ENCODE measurements at places on chromosomes 6 and 20.

DNA sequence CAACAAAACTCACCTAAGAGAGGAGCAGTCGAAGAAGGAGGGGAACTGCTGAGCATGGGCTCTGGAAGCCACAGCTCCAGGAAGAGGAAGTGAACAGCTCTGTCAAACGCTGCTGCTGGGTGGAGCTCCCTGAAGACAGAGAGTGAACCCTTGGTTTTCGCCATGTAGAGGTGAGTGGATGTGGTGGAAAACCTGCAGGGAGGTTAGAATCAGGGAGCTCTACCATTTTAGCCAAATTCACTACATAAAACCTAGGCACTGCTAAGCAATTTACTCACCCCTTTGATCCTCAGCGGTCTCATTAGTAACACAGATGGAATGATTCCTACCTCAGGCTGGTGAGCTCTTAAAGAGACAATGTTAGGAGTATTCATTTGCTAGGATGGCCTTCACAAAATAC is 19.4 kb upstream of the TFAP2A start:
- DNase-seq = no peak

DNA sequence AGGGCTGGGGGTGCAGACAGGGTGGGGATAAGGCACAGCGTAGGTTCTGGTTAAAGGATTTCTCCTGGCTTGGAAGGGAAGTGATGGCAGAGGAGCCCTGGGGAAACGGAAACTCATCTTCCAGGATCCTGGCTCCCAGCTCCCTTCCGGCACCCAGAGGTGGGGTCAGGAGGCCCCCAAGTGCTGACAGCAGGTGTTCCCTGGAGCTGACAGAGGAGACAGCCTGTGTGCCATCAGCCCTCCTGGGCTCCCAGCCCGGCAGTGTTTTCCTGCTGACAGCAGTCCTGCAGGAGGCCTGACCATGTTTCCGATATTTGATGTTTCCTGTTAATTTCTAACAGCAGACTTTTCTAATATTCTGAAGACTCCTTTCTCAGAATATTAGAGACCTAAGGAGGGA is 277.3 kb downstream of the TAF4 start:
- DNase-seq = no peak

GRCh38 chr20:47432834-47433210 is 68.9 kb upstream of the NCOA3 start:
- no peak for DNase-seq

GRCh38 chr6:48641544-48641943 is 530.5 kb upstream of the PTCHD4 start:
- no peak for DNase-seq

DNA sequence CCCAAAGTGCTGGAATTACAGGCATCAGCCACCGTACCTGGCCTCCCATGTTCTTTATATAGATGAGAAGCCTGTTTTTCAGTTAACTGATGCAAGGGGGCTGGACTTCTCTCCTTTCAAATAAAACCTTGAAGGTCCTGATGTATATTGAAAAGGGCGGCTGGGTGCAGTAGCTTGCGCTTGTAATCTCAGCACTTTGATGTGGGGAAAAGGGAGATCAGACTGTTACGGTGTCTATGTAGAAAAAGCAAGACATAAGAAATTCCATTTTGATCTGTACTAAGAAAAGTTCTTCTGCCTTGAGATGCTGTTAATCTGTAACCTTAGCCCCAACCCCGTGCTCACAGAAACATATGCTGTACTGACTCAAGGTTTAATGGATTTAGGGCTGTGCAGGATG is 16.1 kb upstream of the SAMHD1 start:
- no peak for DNase-seq

GRCh38 chr20:9072861-9073500 is 4.1 kb downstream of the PLCB4 start:
- no peak for DNase-seq

- DNase-seq = no peak
These were observed 33.0 kb downstream of the AKIRIN2 start for GRCh38 chr6:87669051-87669450.

DNA sequence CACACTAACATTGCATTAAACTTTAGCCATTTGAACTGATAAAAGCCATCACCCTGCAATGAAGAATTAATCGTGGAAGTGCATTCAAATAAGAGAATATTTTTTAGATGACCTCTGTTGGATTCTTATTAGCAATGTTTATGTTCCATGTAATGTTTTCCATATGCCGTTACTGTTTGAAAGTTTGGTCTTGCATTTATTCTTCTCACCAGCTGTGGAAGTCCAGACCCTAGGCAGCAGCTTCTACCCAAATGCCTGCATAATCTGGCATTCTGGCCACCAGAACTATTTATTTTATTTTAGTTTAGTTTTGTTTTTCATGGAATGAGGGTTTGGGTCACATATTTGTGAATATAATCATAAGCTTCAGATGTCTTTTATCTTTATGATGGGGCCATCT is 140.4 kb downstream of the SAMD5 start:
- no peak for DNase-seq

GRCh38 chr20:17950670-17951069 is 17.9 kb downstream of the SNX5 start:
- DNase-seq = no peak

GRCh38 chr6:97630604-97631003 is 347.6 kb upstream of the MMS22L start:
- DNase-seq = no peak

DNA sequence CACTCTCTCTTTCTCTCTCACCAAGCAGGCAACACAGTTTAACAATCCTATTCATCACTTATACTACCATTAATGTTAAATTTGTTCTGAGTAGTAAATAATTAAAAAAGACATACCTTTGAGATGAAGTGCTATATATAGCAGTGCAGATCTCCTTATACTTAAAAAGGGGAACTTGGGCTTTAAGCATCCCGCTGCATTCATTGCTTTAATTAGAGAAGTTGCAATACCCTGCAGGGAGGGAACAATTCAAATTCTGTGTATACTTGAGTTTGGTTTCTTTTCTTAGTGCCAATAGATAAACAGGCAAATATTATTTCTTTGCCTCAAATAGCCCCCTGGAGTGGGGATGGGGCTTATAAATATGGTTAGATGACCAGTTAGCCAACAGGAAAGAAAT is 10.8 kb upstream of the ZBTB24 start:
- no peak for DNase-seq
